ENCODE measurements at places on chromosomes 16 and 17.

DNA sequence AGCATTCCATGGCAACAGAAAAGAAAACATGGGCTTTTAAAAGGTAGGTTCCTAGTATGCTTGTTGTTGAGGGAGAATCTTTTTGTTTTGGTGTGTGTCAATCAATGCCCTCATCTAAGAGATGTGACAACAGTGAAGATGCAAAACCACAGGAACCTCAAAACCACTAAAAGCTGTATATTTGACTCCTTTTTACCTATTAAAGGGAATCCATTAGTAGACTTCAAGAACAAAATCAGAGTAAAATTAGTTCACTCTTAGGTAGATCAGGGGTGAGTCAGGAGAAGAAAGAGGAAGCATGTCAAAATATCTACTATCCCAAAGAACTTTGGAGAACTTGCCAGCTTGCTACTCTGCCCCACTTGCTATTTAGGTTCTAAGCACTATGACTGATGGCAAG lies 89.1 kb downstream of the CDK5R1 start:
- no peak for DNase-seq

- DNase-seq, result no peak
These were observed 8.7 kb downstream of the ADAM11 start for GRCh38 chr17:44767493-44767892.

- no peak for DNase-seq
These were observed 4.7 kb upstream of the RPRML start for GRCh38 chr17:46983782-46984181.

DNA sequence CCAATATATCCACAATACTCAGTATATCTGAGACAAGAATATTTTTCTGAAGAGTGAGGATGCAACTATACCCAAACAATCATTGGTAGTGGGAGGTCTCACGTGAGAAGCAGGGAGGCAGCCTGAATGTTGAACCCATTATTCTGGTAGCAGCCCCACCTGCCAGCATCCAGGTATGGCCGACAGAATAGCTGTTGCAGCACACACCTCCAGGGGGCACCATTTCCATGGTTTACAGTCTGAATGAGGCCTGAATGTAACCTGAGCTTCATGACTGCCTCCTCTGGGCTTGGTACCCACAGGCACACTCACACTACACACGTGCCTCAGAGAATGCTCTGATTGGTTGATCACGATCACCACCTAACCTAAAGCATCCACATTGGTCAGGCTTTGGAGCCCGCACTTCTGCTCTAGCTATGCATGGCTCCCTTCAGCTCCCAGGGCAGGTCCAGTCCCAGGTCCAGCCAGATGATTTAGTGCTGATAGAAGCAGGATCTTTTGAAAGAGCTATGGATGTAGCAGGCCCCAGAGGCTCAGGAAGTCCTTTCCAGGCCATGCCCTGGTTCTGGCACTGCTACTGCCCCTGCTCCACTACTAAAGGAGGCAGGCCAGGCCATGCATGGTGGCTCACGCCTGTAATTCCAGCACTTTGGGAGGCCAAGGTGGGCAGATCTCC lies 11.0 kb upstream of the CBFB start:
- peak; percentile 52 for DNase-seq

DNA sequence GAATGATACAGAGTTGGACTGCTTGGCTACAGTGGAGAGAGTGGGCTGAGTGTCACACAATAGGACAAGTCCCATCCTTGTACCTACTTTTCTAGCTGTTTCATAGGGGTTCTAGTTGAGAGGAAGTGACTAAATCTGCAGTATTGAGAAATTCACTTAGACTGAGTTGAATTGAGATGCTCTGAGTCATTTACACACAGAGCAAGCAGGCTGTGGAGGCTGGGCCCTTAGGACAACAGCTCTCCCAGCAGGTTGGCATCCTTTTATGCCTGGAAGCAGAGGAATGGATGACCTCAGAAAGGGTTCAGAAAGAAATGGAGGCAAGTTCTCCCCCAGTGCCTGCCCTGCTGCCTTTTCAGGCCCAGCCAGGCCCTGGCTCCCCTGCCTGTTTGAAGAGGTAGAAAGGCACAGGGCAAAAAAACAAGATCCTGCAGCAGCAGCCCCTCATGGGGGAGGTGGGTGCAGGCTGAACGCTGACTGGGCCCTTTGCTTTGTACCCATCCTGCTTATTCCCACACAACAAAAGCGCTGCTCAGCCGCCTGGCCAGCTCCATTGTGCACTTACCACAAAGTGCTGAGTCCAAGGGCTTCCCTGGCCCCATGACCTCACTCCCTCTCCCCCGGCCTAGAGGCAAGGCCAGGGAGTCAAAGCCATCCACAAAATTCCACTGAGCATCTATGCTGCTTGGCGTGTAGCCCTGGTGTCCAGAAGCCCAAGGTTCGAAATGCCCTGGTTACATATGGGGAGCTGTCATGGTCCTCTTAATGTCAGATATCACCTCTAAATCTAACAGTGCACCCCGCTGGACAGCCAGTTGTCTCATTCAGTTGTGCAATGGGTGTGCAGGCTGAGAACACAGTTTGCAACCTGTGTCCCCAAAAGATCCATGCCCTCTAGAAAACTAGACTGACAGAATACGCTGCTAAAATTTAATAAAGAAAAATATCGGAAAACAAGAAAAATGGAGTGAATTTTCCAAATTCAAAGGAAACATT lies 5.4 kb upstream of the CRYBA1 start:
- no peak for DNase-seq

GRCh38 chr16:81616321-81617020 lies 162.6 kb upstream of the PLCG2 start:
- no peak for DNase-seq

GRCh38 chr17:74277935-74278334 lies 3.9 kb downstream of the DNAI2 start:
- DNase-seq, result no peak

GRCh38 chr16:11655655-11656054 lies 12.6 kb upstream of the SNN start:
- no peak for DNase-seq

- DNase-seq, result no peak
These were observed 742 bp upstream of the SLC9A5 start for GRCh38 chr16:67248073-67248400.

GRCh38 chr17:57276621-57277020 lies 20.3 kb downstream of the MSI2 start:
- DNase-seq, result no peak

DNA sequence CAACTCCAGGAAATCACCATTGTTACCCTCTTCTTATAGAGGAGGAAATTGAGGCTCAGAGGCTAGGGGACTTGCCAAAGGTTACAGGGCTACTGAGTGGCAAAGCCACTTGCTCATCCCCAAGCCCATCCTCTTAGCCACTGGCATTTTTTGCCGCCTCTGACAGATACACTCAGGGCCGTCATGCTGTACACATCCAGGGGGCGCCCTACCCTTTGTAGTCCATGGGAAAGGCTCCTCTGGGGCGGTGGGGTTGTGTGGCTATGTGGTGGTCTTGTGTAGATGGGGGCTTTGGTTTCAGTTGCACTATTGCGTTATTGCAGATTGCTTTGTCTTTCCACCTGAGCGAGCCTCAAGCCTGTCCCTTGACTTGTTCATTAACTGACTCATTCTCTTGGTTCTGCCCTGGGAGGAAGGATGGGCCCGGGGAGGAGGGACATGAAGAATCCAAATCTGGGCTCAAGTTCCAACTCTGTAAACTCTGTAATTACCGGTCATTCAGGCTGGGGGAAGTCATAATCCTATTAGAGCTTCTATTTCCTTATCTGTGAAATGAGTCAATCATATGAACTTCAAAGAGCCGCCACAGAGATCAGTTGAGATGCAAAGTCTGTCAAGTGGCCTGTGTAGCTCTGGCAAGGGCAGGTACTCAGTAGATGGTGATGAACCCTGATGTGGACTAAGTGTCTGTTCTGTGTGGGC lies 2.8 kb downstream of the NOS2 start:
- no peak for DNase-seq

DNA sequence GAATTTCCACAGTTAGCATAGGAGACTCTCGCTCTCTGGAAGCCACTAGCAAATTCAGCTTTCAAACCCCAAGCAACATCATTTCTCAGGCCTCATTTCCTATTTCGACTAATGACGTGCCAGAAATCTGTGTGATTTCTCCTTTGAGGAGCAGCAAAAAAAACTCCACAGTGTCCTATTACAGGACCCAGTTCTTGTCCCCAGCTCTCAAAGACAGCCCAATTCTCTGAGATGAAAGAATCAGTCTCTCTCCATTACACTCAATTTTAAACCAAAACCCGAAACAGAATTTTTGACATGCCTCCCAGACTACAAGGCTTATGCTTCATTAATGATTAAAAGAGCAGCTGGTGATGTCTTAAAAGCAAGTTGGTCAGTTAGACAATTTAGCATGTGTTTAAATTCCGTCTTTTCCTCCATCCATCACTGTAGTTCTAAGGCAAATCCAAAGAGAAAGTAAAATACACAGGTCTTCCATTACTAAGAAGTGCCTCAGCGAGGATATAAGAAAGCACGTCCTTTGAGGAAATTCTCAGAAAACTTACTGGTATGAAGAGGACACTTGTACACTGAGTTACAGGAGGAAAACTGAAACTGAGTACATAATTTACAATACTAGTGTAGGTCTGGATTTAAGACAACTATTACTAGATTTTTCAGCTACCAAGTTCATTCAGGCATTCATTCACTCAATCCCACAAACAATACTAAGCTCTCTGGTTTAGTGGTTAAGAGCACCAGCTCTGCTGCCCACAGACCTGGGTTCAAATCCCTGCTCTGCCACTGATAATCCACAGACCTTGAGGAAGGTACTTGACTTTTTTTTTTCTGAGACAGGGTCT lies 12.5 kb downstream of the TOM1L2 start:
- DNase-seq, result no peak

DNA sequence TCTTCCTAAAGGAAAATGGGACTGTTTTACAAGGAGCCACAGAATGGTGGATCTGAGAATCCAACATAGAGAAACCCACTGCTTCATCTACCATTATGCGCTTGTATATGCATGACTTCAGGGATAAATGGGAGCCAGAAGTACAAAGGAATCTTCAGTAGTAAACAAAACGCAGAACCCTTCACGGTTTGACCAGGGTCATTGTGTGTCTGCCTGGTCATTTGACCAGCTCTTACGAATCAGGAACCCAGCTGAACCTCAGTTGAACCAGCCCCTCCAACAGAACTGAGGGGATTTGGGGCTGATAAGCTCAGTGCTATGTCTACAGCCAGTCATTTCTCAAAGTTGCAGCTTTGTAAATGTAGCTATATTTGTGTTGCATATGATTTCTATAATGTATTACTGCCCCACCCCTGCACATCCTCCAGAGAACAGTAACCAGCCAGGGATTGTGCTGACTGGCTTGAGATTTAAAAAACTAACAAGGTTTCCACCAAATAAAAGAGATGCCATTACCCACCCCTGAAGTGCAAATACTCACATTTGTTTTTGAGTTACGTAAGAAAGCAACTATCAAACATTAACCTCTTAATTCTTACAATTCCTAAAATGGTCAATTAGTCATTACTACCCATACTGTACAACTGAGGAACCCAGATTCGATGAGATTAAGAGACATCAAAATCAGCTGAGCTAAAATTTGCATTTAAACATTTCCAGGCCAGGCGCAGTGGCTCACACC lies 6.3 kb downstream of the CMTM4 start:
- DNase-seq, result no peak

GRCh38 chr16:22402191-22402590 lies 27.8 kb upstream of the CDR2 start:
- DNase-seq, result no peak

- no peak for DNase-seq
These were observed 39.6 kb upstream of the RCVRN start for GRCh38 chr17:9944704-9945103.

- DNase-seq, result no peak
These were observed 10.1 kb upstream of the PIPOX start for GRCh38 chr17:29032857-29033197.

- no peak for DNase-seq
These were observed 446.7 kb downstream of the PMP22 start for GRCh38 chr17:14818469-14818868.

DNA sequence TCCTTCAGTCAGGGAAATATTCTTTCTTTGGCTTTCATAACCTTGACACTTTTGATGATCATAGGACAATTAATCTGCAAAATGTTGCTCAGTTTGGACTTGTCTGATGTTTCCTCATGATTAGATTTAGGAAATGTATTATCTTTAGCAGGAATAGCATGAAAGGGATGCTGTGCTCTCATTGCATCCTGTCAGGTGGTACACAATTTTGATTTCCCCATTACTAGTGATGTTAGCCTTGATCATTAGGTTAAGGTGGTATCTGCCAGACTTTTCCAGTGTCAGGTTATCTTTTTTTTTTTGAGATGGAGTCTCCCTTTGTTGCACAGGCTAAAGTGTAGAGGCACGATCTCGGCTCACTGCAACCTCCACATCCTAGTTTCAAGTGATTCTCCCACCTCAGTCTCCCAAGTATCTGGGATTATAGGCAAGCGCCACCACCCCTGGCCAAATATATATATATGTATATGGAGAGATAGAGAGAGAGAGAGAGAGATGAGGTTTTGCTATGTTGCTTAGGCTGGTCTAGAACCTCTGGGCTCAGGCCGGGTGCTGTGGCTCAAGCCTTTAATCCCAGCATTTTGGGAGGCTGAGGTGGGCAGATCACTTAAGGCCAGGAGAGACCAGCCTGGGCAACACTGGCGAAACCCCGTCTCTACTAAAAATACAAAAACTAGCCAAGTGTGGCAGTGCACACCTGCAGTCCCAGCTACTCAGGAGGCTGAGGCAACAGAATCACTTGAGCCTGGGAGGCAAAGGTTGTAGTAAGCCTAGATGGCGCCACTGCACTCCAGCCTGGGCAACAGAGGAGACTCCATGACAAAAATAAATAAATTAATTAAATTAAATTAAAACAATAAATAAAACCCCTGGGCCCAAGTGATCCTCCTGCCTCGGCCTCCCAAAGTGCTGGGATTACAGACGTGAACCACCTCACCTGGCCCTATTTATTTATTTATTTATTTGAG lies 15.8 kb upstream of the CAVIN1 start:
- DNase-seq, result no peak

- no peak for DNase-seq
These were observed 312.3 kb upstream of the KCNJ16 start for GRCh38 chr17:69762766-69763165.

DNA sequence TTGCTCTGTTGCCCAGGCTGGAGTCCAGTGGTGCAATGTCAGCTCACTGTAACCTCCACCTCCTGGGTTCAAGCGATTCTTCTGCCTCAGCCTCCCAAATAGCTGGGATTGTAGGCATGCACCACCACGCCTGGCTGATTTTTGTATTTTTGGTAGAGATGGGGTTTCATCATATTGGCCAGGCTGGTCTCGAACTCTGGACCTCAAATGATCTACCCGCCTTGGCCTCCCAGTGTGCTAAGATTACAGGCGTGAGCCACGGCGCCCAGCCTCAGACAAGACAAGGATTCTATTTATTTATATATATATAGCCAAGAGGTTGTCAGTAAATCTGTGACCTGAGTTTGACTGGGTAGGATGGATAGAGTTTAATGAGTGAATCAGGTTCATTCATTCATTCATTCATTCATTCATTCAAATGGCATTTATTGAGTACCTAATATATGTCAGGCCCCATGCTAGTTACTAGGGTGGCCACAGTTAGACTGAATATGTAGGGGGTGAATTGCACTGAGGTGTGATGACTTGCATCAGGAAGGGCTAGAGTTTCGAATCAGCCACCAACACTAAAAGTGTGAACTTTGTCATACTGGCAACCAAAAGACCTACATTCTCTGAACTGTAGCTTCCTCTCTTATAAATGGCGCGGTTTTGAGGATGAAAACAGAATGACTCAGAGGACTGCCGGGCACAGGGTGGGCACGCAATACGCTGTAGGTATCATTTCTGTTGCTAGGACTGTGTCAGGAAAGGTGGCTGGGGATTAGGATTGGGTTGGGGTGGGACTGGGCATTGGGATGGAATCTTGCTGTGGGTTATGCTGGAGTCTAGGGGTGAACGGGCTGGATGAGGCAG lies 37.8 kb downstream of the ITGAE start:
- no peak for DNase-seq

- DNase-seq, result no peak
These were observed 16.7 kb downstream of the CA5A start for GRCh38 chr16:87919681-87919994.
